Stimulated activated CD4-positive, alpha-beta T cell treated with anti-CD3 and anti-CD28 coated beads, Interleukin-4, amount 100 ng/mL, for 48 hours (primary cell): ENCODE measurements at places on chromosomes 2 and 18.
A peak's percentile ranks its signal among the peaks of the same experiment; 100 is the strongest.

- DNase-seq = no peak
These were observed 42.0 kb downstream of the PDE1A start for GRCh38 chr2:182384860-182385259.

DNA sequence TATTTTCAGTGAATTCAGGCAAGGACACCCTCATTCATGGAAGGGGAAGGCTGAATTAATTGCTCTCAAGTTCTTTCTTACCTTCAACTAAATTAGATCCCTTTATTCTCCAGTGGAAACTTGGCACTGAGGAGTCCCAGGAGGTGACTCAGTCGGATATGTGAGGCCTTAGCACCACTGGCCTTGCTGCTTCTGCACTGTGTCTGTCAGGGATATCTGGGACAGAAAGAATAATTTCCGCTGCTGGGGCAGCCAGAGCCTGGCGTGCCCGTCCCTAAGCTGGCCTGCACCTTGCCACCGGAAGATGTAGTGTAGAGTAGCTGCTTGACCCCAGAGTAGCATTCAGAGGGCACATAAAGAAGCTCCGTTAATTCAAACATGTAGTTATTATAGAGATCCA is 53.4 kb downstream of the LIMS1 start:
- DNase-seq = no peak

DNA sequence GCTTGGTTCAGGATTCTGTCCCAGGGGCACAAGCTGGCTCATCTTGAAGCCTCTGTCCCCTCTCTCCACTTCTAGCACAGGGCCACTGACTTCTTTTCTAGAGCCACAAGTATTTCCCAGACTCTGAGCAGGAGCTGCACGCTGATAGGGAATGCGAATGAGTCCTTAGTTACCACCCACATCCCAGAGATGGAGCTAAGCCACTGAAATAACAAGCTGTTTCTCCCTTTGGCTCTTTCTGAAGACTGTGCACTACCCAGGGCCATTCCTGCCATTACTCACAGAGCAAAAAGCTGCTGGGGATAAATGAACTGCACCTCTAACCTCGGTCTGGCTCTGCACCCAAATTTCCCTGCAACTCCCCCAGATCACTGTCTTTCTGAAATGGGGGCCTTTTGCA is 70.6 kb downstream of the TSN start:
- DNase-seq = no peak

DNA sequence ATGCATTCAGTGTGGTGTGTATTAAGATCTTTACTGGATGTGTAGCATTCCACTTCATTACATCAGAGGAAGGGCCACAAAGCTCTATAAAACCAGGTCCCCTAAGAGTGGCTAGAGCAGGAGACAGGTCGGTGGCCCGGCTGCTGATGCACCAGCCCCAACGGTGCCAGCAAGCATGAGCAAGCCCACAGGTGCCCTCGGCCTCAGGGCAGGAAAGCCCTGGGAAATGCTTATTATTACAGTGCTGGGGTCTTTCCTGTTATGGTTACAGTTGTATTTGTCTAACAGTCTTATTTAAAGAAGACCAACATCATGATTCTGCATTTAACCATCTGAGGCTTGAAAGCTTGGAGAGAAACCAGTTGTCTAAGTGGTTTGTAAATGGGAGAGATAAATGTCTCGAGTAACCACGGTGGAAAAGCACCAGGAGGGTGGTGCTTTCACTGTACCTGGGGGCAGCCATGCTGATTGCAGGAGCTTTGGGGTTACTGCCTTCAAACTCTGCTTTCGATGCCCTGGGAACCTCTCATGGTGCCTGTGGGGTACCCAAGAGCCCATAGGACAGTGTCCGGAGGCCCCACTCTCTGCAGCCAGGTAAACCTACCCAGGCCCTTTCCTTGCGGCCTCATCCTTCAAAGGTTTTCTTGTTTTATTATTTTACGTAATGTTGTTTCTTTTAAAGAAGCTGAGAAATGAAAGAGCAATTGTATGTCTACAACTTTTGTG is 133.1 kb downstream of the SH3RF3 start:
- no peak for DNase-seq

GRCh38 chr2:219541611-219542180 is 1.9 kb downstream of the CHPF start:
- DNase-seq = peak; percentile 84

DNA sequence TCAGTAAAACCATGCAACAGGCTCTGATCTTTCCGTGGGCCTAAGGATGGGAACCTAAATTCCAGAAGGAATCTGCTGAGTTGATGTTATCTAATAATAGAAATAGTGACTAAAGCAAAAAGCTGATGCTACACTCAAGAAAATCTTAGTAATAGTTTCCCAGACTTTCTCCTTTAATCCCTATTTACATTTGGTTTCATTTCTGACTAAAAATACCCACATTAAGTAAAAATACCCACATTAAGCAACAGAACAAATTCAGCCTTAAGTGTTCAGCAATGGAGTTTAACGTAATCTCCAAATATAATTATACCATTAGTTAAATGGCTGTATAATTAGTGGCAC is 50.3 kb downstream of the CCBE1 start:
- DNase-seq = no peak

GRCh38 chr2:161052214-161052613 is 108.0 kb upstream of the TANK start:
- DNase-seq = no peak

- no peak for DNase-seq
These were observed 6.4 kb downstream of the SALL3 start for GRCh38 chr18:78986018-78986481.

GRCh38 chr18:68676913-68677312 is 38.0 kb downstream of the TMX3 start:
- DNase-seq = no peak

- no peak for DNase-seq
These were observed 44.5 kb downstream of the TXNL1 start for GRCh38 chr18:56593906-56594305.

DNA sequence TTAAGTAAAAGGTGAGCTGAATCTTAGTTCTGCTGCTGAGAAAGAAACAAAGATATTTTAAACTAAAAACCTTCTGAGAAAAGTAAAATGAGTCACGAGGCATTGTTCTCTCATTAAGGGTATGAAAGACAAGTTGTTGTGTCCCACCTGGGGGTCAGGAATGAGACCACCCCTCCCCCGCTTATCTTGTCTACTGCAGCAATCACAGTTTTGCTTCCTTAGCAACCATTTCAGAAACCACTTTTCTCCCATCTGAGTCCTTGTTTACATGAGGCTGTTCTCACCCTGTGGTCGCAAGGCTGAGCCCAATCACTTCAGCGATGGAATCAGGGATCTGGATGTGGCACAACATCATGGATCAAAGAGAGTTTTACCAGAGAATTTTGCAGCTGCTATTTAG is 377.6 kb upstream of the NETO1 start:
- no peak for DNase-seq

DNA sequence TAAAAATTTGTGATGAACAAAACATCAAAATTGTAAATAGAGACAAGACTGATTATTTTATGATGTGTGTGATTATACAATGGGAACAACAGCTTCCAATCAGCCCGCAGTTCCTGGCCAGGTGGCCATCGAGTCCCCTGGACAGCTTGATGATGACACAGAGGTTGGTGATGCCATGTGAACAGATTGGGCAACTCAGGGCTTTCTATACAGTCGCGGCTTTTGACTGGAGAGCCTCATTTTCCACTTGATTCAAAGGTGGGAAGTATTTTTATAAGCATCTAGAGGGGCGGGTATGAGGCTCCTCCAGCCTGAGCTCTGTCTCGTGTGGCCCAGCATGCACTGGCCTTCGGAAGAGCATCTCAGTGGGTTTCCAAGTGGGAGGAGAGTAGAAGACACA is 14.9 kb upstream of the HPCAL1 start:
- DNase-seq = no peak

DNA sequence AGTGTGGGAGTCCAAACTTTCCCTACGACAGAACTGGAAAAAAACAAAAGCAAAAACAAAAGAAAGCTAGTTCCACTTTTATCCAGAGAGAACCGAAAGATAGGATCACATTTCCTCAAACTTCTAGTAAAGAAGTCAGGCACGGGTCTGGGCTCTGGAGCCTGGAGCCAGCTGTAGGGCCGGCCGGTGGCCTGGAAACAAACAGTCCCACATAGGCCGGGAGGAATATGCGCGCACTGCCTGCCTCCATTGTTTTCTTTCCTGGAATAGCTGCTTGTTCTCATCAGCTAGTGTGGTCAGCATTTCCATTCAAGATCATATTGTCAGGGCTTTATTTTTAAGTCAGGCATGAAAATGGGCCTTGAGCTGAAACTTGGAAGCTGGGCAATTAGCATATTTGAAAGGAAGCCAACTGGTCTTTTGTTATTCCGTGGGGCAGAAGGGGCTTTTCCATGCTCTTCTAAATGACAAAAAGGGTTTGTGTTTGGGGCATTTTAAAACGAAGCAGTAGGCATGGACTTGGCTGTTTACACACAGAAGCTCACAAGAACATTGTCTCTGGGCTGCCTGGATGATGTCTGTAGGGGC is 58.7 kb upstream of the RFX8 start:
- no peak for DNase-seq

DNA sequence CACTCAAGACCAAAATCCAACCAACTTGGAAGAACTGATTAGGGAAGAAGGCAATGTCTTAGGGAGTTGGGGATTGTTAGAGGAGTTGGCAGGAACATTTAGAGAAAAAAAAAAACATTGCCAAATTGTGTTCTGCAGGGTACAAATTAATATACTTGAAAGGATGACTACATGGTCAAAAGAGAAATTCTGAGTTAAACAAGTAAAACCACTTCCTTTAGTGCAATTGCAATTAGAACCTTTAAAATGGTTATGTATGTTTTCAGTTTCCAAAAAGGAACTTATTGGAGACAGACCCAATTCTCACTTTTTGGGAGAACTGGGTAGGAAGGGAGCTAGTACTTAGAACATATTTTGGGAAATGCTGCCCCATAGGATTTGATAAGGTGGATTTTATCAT is 137.9 kb downstream of the GPD2 start:
- DNase-seq = no peak

DNA sequence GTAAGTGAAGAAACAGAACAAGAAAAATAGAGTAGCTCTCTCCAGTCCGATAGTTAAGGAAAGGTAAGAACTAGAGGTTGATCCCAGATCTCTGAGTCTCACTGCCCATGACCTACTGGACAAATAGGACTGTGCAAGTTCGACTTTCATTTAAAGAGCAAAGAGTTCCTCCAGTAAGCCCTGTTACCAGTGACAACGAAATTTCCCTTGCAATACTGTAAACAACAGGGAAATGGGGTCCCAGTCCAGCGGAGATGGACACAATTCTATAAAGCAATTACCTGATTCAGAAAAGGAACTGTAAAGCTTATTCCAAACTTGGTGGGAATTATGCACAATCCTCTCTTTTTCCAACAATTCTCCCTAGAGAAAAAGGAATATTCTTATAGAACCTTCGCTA is 65.9 kb downstream of the XDH start:
- DNase-seq = no peak

DNA sequence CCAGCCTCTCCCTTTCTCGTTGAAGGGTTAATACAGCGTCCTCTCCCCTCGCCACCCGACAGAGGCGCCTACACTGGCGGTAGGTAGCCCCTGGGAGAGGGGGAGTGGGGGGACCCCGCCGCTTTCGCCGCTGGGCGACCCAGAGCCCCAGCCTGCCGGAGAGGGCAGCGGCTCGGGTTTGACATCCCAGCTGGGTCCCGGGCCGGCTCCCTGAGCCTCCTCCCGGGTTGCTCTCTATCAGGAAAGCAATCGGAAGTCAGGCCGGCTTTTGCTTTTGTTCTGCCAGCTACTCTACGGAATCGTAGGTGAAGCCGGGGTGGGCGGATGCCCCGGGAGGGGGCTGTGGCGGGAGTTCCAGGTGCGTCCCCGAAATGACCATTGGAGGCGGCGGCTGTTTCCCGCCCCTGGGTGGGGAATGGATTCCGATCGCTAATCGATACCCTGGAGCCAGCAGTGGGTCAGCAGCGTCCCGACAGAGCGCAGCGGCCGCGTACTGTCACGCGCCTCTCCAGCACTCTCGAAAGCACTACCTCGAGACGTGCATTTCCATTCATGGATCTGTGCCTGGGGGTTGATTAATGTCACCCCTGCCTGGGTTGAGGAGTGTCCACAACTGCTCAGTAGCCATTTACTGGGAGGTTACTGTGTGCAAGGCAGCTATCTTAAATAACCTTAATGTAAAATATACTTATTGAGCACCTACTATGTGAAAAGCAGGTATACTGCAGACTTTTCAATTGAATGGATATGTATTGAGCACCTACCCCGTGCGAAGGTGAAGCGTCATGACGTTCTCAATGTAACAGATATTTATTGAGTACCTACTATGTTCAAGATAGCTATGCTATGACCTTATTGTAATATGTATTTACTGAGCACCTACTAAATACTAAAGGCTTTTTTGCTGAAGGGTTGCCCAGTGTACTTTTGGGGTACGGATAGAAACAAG is 1.1 kb downstream of the MAPK4 start:
- no peak for DNase-seq

DNA sequence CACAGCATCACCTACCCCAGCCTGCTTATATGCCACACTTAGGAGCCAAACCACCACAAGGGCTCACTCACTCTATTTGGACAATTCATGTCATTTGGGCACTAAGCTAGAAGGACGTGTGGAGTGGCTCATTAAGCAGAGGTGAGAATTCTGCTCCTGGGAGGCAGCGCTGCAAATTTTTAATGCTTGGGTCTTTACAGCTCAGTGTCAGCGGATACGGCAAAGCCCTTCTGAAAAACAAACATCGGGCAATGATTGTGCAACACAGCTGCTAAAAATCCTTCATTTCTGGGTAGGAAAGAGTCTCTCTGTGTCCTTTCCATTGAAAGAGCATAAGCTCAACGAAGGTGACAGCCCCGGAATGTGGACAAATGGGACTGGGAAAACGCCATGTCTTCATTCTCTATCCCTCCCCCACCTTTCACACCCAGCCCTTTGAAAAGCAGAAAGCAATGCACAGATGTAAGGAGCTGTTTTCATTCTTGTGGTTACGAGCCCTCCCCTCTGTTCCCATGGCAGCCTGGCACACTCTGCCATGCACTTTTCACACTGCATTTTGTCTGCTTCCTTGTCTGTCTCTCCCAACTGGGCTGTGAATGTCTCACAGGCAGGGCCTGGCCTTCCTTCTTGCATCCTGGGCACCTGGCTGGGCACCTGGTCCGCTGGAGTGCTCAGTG is 16.0 kb downstream of the TMEM177 start:
- no peak for DNase-seq

DNA sequence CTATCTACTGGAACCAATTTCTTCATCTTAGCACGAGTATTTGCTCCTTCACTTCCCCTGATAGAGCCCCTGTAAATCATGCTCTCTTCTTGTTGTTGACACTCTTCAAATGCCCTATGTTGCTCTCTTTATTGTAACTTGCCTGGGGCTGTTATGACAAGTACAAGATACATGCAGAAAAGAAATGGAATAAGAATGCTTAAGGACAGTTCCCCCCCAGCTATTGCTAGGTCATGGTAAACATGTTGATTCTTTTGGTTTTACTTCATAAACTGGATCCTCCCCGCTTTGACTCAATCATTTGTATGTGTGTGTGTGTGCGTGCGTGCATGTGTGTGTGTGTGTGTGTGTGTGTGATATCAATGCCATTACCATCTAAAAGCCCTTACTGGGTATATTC is 368.5 kb upstream of the CNTNAP5 start:
- DNase-seq = no peak
